ENCODE measurements at places on chromosomes 12 and 14.

DNA sequence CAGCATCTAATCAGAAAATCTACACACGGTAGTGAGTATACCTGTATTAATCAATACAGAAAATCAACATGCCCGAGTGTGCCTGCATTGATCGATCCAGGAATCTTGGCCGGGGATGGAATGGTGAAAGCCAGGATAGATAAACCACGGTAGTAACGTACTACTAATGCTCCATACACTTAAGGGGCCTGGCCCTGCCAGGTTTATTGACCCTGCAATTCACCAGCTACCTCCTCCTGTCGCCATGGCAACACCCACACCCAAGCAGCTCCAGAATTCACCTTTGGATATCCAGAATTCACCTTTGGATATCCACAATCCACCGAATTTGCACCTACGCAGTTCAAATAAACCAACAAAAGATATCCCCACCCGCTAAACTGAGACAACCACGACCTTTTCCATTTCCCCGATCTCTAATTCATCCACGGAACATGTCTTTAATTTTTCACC lies 14.8 kb upstream of the CALM1 start:
- no peak for DNase-seq

DNA sequence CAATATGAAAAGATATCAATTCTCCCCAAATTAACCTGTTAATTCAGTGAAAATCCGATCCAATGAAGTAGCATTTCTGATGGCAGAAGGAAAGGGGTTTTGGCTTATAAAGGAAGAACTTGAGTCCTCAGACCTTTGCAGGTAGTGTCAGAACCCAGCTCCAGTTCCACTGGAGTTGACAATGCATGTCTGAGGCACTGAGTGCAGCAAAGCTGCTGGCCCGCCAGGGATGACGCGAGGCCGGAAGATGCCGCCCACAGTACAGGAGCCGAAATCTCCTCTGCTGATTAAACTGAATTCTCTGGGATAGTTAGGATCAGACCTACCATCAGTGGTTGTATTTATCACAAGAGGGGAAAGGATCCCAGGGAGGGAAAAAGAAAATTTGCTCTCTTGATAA lies 220.7 kb downstream of the MSRB3 start:
- DNase-seq, result no peak

- no peak for DNase-seq
Measured at GRCh38 chr14:31690056-31690455, 128.9 kb downstream of the NUBPL start.

GRCh38 chr14:92553438-92553837 lies 39.9 kb downstream of the RIN3 start:
- DNase-seq, result no peak

GRCh38 chr14:103597623-103598377 lies 31.2 kb upstream of the KLC1 start:
- no peak for DNase-seq

DNA sequence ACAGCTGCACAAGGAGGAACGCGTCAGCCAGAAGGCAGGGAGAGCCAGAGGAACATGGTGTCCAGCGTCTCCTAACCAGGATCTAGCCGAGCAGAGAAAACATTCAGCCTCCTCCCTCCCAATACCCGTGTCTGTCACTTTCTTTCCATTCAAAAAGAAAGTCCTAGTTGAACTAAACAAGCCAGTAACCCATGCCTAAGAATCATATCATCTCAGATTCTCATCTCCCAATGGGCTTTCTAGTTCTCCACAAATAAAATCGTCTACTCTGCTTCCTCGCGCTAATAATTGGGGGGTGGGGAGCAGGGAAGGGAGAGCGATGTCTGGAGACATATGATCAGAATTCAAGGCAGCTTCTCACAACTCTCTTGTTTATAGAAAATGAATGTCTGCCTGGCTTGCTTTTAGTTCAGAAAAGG lies 7.4 kb downstream of the NKX2-1 start:
- no peak for DNase-seq

DNA sequence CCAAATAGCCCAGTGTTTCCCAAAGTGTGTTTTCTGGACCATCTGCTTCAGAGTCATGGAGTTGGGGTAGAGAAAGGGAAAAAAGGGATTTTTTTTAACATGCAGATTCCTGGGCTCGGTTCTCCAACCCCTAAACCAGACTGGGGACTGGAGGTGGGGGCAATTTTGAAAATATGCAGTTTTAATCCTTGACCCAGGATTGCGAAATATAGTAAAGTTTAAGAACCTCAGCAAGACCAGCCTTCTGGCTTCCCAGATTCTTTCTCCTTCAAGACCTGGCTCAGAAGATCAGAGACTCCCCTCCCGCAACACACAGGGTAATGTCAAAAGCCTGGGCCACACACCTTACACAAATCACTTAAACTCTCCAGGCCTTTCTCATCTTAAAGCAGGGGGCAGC lies 150.1 kb downstream of the PAH start:
- DNase-seq, result no peak

GRCh38 chr12:128008341-128008740 lies 258.6 kb upstream of the TMEM132C start:
- DNase-seq, result no peak

- no peak for DNase-seq
Measured at GRCh38 chr12:3083921-3084347, 6.8 kb downstream of the TSPAN9 start.

DNA sequence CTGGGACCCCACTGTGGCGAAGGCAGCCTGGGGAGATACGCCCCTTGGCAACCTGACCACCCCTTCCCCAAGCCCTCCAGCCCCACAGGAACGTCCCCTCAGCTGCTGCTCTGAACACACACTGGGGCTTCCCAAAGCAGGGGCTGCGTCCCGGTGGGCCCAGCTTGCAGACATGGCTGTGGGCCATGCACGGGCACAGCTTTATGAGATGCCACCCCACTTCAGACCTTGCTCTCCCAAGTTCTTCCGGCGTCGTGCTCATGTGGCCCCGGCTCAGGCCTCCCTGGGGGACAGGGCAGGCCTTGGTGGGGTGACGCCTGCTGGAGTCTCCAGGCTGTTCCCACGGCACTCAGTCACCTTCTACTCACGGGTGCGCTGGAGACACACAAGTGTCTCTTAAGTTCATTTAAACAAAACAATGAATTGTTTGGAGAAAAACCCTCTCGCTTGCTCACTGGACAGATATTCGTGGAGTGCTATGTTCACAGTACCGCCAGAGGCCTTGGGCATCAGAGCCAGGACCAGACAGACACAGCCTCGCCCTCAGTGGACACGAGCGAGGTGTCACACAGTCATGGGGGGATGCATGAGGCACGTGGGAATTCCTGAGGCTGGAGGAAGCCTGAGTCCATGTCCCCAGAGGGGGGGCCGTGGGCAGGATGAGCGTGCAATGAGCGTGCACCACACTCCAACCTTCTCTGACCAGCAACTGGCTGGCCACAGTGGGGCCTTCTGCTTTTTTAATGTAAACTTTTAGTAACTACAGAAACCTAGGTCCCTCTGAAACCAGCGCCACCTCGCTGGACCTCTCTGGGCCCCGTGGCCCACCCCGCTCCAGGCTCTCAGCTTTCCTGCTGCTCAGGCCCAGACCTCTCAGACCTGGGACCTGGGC lies 4.3 kb downstream of the GALNT9 start:
- DNase-seq, result no peak

- DNase-seq, result no peak
Measured at GRCh38 chr14:74014299-74014698, 4.8 kb downstream of the ENTPD5 start.

GRCh38 chr12:98671459-98671858 lies 26.4 kb downstream of the APAF1 start:
- DNase-seq, result no peak

DNA sequence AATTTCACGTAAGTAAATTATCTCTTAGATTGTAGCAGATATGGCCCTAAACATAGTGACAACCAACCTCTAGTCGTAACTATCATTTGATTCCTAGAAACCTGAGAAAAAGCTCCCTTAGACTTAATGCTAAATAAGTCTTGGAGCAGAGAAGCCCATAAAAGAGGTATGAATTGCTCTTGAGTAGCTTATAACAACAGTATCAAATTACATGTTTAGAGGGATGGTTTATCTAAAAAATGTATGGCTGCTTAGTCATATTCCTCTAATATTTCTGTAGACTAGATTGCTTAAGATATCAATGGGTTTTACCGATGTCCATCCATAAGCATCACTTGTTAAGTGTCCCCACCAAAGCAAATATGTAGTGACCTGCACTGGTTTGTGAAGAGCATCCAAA lies 259.7 kb downstream of the NELL2 start:
- no peak for DNase-seq

DNA sequence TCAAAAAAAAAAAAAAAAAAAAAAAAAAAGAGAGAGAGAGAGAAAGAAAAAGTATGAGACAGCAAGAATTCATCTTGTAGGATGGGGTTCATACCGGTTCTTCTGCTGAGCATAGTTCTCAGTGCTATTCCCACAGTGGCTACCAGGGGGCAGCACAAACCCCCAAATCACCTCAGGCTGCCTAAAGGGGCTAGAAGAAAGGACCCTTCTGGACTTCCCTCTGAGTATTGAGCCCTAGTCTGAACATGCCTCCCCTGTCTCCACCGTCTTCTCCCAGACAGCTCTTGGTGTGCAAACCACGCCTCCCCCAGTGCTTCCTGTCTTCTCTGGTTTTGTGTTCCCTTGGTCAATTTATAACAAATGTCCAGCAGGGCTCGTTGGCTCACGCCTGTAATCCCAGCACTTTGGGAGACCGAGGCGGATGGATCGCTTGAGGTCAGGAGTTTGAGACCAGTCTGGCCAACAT lies 31.3 kb upstream of the SMUG1 start:
- peak; percentile 31 for DNase-seq

Measured in stimulated activated CD8-positive, alpha-beta memory T cell treated with anti-CD3 and anti-CD28 coated beads, Interleukin-7, amount 100 ng/mL, for 1 hour (primary cell).